Skin of body (tissue), 3 donors: ENCODE measurements at places on chromosomes 5 and 9.

DNA sequence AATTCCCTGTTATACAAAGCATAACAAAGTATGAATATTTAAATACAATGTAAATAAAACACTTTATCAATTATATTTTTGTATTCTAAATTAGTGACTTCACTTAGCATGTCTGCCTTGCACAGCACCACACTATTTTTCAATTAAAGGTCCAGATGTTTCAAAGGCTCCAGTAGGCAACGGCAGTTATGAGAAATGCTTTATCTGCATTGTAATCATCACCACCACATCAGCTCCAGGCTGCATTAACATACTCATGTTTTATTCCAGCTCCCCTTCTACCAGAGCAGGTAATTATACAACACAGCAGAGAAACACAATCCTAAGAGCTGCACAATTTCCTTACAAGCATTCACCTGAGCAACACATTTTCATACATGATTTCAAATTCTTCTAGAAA lies 102.8 kb downstream of the MAPKAP1 start:
- DNase-seq = no peak

DNA sequence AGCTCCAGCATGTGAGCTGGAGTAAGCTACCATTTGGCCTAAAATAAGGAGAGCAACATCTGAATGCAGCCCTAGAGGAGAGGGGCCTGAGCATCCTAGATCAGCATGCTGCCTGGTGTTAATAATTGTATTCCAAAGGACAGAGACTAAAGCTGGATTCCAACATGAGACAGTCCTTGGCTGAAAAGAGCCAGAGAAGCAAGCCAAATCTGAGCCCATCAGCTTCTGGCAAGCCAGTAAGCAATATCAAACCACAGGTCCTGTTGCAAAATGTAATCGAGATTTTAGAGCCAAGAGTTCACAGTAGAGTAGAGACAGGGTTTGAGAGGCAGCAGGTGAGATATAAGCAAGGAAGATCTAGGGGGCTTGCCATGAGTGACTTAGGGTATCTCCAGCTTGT lies 42.3 kb upstream of the DMAC1 start:
- DNase-seq = no peak

- DNase-seq = no peak
These were observed 185.3 kb downstream of the CDH18 start for GRCh38 chr5:19802686-19803085.

DNA sequence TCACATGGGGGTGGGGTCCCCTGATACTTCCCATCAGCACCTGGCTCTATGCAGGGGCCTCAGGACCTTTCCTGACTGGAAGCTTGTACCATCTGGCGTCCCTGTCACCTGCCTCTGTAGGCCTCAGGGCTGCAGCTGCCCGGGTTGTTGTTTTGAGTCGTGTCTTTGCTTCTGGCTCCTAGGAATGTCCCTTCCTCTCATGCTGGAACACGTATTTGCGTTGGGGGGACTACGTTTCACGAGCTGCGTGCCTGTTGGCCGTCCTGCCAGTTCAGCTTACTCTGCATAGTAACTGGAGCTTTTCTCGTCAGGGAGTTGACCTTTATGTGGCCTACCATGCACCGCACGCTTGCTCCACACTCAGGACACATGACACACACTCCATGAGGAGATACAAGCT lies 54.9 kb upstream of the IRX4 start:
- no peak for DNase-seq

DNA sequence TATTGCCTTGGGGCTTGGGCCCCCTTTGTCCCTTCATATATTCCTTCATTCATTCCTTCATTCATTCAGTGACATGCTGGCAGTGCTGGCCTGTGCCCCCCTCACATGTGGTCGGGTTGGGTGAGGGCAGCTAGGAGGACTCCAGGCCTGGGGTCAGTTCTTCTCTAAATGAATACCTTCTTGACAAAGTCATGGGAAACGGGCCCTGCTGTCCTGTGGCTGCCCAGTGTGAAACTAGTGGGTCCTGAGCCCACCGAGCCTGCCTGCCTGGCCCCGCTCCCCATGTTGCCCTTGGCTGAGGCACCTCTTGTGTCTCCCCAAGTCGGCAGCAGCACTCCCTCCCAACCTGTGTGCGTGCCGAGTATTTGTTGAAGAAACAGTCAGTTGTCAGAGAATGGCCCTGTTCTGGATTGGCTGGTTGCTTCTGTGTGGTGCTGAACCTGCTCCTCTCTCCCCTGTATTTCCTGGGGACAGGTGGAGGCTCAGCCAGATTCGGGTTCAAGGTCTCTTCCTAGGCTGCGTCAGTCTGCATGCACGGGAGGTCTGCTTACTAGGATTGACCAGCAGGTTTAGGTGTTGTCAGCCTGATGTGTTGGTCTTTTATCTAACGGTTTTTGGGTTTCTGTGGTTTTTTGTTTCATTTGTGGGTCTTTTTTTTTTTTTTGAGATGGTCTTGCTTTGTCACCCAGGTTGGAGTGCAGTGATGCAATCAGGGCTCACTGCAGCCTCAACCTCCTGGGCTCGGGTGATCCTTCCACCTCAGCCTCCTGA lies 3.0 kb upstream of the CEL start:
- no peak for DNase-seq

- no peak for DNase-seq
These were observed 104.8 kb downstream of the CFAP95 start for GRCh38 chr9:69925452-69925851.

GRCh38 chr9:115035841-115036612 lies 81.9 kb downstream of the TNC start:
- no peak for DNase-seq

DNA sequence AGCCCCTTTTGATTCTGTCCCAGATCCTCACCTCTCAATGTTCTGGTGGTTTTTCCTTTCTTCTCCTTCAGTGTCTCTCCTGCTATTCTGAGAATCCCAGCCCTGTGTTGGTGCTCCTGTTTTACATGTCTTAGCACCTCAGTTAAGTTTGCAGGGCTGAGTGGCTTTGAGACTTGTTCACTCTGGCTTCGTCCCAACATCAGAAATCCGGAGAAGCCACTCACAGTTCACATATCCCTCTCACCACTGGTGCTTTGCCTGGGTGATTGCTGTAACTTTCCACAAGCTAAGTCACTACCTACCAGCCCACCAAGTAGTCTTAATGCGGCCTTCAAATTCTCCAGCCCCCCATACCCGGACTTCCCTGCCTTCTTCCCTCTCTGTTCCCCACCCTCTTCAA lies 40.2 kb downstream of the CYFIP2 start:
- no peak for DNase-seq

GRCh38 chr9:96080364-96080763 lies 204.9 kb downstream of the ERCC6L2 start:
- DNase-seq = no peak

DNA sequence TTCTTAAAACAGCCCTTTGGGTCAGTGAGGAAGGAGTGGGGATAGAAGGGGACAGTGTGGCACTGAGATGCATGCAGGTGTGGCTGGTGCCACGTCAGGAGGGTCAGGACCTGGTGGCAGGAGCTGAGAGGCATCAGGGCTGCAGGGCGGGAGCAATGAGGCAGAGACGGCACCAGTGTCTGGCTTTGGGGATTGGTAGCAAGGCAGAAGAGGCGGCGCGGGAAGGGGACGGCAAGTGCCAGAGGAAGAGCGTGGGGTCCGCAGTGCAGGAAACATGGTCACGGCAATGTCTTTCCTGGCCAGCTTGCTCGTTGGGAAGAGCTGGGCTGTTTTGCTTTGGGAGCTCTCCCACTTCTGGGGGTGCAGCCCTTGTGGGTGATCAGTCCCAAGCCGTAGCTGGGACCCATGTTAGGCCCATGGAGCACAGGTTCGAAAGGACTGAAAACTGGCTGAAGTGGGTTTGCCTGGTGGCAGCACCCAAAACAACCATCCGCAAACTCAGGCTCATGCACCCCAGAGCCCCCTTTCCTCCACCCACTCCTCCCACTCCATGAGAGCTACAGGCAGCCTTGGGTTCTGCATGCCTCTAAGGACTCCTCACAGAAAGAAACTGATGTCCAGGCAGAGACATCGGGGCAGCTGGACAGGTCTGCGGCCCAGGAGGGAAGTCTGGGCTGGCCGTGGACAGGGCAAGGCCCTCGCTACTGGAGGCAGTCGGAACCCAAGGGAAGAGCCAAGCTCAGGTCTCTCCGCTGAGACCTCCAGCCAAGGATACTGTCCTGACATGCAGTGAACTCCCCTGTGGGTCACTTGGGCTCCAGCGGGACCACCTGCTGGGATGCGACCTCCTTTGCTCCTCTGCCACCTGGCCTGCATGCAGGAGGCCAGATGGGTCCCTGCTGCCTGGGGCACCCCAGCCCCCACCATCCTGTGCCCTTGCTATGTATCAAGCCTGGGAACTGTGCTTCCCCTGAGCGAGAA lies 104.4 kb downstream of the ZNF354C start:
- no peak for DNase-seq

DNA sequence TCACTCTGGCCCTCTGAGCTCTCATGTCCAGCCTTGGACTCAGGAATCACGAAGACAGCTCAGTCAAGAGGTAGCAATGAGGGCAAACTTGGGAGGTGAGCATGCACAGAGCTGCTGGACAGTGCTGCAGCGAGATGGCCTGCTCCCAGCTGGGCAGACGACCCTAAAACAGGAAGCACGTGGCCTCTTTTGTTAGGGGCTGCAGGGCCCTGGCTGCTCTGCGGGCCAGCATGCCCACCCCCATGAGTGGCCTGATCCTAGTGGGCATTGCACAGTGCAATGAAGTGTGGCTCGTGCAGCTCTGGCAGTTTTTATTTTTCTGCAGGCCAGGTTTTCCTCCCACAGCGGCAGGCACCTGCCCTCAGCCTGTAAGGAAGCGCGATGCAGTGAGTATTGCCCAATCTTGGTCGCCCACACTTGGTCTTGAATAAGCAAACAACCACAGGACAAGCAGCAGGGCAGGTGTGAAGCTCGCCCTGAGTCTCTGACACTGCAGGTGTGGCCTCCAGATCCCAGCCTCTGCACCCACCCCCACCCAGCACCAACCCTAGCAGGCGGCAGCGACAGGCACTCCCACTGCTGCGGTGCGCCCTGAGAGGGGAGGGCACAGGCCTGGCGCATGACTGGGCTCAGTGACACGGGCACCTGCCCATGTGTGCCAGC lies 60.8 kb downstream of the SEMA4D start:
- no peak for DNase-seq

- DNase-seq = peak; percentile 96
These were observed 283.4 kb downstream of the NFIB start for GRCh38 chr9:14030375-14031059.

- no peak for DNase-seq
These were observed 22.4 kb upstream of the DIRAS2 start for GRCh38 chr9:90665072-90665471.

- no peak for DNase-seq
These were observed 139.2 kb downstream of the CDK5RAP2 start for GRCh38 chr9:120440791-120441190.

DNA sequence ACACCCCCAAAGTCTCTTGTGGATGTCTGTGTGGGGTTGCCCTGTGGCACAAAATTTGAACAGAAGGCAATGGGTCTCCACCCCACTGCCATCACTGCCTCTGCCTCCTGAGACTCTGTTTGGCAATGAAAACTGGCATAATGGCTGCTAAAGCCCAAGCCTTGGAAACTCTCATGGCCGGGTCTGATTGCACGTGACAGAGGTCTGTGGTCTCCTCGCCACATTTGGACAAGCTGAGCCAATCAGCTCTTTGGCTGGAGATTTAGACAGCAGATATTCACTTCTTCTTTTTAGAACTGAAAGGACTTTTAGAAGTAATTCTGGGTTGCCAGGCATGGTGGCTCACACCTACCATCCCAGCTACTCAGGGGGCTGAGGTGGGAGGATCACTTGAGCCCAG lies 5.5 kb downstream of the GGTA1 start:
- no peak for DNase-seq

GRCh38 chr9:110048976-110049698 lies 158.8 kb downstream of the C9orf152 start:
- peak; percentile 6 for DNase-seq

DNA sequence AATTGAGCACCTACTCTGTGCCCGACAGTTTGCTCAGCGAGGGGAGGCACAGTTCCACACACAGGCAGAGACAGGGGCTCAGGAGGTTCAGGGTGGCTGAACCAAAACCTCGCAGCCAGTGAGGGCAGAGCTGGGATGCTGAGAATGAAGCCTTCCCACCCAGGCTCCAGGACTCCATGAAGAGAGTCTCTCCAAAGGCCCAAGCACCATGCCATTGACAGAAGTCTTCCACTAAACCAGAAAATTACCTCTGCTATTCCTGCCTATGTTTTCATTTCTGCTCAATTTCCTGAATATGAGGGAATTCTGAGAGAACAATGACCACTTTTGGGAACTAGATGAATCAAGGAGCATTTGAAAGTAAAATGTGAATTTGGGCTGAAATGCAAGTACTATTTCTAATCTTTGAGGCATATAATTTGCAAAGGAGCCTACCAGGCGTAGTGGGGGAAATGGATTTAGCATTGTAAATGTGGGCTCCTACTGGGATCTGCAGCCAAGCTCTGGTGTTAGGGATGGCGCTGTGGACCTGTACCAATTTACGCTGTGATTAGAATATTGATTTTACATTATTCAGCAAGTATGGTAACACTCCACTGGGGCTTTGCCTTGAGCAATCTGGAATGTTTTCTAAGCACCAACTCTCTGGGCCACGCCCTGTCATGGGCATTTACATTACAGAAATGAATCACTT lies 91.9 kb downstream of the DRD1 start:
- no peak for DNase-seq

GRCh38 chr9:76595645-76596044 lies 136.7 kb downstream of the GCNT1 start:
- DNase-seq = no peak

GRCh38 chr5:151469992-151470391 lies 22.6 kb downstream of the SLC36A1 start:
- no peak for DNase-seq

- no peak for DNase-seq
These were observed 4.6 kb upstream of the DUSP1 start for GRCh38 chr5:172775326-172776234.

- DNase-seq = no peak
These were observed 6.3 kb downstream of the ADGRD2 start for GRCh38 chr9:124456341-124457078.

DNA sequence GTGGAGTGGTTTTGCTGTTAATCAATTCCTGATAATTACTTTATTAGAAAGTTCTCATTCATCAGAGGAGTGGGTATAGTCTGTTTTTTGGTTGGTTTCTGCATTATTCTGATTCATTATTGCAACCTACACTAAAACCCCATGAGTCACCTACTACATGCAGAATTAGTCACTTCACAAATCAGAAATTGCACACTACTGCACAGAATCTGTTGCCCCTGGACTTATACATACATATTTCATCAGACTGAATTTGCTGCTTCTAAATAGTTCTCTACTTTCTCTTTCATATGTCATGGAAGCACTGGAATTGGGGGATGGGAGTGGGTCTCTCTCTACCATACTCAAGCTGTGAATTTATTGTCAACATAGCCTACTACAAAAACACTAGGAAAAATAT lies 585.1 kb downstream of the DNAH5 start:
- no peak for DNase-seq
